NCI-H460 (cell line): ENCODE measurements at places on chromosomes 2 and 18.

GRCh38 chr2:225328192-225328591, 71.3 kb upstream of the NYAP2 start:
- DNase-seq, result no peak

DNA sequence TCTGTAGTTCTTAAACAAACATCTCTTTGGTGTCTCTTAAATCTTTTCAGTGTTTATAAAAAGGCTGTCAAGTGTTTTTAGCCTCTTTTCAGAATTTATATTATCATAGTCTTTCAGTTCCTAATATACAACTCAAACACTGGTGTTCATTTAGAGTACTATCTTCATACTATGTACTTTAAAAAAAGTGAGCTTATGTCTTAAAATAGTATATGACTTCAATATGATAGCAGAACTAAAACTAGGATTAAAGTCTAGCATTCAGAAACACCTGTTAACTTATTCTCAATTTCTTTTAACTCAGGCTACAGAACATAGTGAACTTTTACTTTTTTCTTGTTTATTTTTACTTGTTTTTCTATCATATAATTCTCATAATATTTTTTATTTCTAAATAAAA, 14.7 kb upstream of the IKZF2 start:
- no peak for DNase-seq

- no peak for DNase-seq
Measured at GRCh38 chr2:121479882-121480522, 50.7 kb upstream of the RNU4ATAC start.

DNA sequence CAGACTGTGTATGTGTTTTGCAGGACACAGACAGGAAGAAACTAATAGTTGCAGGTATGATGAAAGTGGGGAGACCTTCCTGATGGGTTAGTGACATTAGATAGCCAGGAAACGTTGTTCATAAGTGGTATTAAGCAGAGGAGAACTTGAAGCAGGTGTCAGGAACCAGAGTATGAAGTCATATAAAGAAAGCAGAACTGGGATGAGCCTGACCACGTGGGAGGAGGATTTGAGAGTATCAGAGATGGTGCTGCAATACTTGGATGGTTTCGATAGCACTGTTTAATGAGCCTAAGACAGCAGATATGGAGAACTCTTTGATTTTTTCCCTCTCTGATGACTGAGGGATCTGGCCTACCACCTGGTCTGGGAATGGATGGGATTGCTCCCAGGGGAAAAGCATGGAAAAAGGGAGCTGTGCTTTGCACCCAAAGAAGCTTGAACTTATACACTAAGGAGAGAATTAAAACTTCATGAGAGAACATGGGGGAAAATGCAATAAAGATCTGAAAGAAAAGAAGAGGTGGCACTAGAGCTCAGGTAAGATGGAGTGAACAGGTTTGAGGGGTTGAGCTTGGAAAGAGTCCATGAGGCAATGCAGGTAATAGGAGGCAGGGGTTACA, 226.0 kb upstream of the LRRTM1 start:
- DNase-seq, result no peak

GRCh38 chr2:72638600-72639211, 187.1 kb downstream of the EXOC6B start:
- no peak for DNase-seq

DNA sequence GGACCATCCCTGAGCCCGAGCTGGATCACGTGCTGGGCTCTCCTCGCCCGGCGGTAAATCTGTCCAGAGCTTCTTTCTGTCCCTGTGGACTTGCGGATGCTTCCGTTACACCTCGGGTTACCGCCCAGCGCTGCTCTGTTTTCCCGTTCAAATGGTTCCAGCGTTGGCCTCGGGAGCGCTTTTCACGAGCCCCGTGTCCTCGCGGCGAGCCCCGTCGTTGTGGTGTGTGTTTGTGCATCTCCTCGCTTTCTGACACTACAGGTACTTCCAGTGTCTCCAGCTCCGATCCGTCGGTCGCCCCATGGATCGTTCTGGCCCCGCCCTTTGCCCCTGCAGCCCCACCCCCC, 77.4 kb downstream of the RTP5 start:
- no peak for DNase-seq

GRCh38 chr2:137238065-137238464, 472.7 kb downstream of the THSD7B start:
- no peak for DNase-seq

DNA sequence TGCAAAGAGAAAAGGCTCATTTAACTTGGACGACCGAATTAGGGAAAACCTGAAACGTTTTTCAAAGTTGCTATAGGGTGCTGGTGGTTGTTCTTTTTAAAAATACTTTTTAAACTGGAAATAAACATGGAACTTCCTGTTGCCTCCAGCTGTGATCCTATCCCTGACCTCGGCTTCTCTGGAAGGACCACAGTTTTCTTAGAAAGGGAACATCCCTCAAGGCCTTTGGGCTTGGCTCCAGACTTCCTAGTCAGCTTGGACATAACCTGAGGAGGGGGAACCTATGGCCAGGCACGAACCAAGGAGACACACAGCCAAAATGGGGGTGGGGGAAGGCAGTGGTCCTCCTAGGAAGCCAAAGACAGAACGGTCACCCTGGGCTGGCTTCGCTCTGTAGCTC, 57.7 kb downstream of the CENPO start:
- no peak for DNase-seq

GRCh38 chr18:3453540-3454364, 3.8 kb downstream of the TGIF1 start:
- DNase-seq, result no peak

DNA sequence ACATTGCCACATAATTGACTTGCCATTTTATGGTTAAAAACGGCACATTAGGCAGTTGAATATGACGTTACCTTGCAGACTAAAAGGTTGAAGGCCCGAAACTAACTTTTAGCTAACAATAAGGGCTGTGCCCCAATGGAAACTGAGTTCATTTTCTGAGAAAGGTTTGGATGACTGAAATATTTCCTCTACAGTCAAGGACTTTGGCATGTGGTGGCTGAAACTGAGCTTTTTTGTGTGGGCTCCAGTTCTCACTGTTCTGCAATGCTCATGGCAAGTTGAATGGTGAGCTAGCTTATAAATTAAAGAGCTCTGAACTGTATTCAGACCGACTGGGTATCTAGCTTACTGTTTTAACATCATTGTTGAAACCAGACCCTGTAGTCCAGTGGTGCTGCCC, 23.8 kb upstream of the TXNDC2 start:
- DNase-seq, result no peak

GRCh38 chr2:121907928-121908327, 152.5 kb downstream of the TSN start:
- DNase-seq, result no peak

- no peak for DNase-seq
Measured at GRCh38 chr2:185796758-185797157, 58.2 kb downstream of the FSIP2 start.

GRCh38 chr2:98946855-98947254, 10.8 kb upstream of the CRACDL start:
- no peak for DNase-seq

DNA sequence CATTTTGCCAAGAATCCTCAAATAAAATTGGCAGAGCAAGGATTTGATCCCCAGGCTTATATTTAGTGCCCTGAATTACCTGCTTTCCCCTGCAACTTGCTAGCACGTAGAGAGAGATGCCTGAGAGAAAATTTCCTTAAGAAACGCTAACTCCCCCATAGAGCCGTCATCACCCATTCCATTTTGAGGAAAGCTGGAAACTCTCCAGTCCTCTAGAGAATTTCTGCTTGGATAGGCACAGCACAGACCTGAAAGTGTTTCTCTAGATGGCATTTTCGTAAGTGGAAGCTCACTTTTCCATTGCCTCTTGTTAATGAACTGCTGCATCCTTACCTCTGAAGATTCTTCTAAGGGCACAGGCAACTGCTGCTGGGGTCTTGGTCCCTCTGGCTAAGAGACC, 277.8 kb upstream of the SIX2 start:
- no peak for DNase-seq

DNA sequence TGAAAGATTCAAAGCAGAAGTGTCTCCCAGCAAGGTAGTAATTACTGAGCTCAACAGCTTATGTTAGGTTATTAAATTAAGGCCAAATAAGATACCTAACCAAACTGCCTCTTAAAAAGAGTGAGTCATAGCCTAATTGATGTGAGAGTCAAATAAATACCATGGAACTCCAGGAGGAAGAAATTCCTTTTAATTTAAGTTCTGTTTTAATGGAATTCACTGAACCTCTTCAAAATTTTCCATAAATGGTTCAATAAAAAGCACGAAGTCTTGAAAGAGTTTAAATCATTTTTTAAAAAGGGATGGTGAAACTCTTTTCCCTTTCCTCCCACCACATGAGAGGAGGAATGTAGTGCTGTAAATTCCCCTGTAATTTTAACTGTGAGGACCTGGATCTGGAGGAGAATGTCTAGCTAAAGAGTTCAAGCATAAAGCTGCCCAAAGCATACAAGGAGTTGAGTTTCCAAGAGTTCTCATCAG, 180.8 kb upstream of the MMADHC start:
- DNase-seq, result no peak

DNA sequence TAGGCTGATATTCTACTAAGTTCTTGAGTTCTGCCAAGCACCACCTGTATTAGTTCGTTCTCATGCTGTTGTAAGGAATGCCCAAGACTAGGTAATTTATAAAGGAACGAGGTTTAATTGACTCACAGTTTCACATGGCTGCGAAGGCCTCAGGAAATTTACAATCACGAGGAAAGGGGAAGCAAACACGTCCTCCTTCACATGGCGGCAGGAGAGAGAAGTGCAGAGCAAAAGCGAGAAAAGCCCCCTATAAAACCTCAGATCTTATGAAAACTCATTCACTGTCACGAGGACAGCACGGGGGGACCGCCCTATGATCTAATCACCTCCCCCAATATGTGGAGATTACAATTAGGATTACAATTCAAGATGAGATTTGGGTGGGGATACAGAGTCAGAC, 47.7 kb upstream of the YWHAQ start:
- DNase-seq, result no peak

GRCh38 chr2:237553948-237554347, 12.4 kb upstream of the PRLH start:
- DNase-seq, result no peak

GRCh38 chr2:215693193-215693998, 257.5 kb upstream of the FN1 start:
- DNase-seq, result no peak

DNA sequence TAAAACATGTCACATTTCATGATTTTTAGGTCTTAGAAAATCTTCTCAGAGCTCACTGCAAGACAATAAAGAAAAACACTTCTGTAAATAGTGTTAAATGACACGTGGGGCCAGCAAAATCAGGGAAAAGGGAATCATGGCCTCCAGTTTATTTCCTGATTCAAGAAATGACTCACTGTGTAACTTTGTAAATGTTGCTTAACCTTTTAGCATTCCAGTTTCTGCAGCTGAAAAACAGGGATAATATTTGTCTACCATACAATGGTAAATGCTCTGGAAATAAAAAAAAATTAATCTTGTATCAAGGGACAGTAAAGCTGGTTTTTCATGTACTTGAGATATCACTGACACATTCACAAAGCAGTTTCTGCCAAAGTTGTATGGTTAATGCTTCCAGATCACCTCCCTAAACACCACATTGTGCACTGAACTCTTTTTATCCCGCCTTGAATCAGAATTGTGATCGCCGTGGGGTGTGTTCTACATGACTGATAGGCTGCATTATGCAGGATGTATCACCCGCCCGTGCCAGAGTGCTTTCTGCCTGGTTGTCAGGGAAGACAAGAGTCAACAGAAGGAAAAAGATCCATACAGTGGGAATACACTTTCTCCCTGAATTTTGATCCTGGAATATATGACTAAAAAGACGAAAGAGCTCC, 238.8 kb downstream of the IKZF2 start:
- peak; percentile 43 for DNase-seq

DNA sequence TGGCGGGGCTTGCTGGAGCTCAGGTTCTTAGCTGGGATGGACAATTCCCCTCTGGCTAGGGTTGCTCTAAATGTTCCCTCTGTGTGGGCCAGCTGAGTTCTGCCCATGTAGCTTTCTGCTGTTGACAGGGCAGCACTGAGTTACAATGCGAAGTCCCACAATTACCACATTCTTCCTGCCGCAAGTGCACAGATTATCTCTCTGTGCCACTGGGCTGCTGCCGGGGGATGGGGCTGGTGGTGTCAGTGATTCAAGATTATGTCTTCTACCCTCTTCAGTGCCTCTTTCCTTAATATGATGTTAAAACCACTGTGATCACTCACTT, 708.1 kb downstream of the SLC4A3 start:
- no peak for DNase-seq

DNA sequence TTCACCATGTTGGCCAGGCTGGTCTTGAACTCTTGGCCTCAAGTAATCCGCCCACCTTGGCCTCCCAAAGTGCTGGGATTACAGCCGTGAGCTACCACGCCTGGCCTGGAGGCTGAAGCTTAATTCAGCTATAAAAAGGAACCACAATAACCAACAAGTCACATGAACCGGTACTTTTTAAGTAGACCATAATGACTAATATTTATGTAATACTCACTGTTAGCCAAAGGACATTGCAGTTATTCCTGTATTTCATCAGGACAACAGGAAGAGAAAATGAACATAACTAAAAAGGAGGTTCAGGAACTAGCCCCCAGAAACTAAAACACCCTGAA, 49.0 kb upstream of the TMEM87B start:
- DNase-seq, result no peak

- DNase-seq, result no peak
Measured at GRCh38 chr2:79782576-79783452, 270.0 kb downstream of the CTNNA2 start.

GRCh38 chr18:71529703-71530303, 1014.3 kb downstream of the CBLN2 start:
- no peak for DNase-seq

GRCh38 chr2:82075875-82076274, 1771.3 kb upstream of the LRRTM1 start:
- DNase-seq, result no peak

DNA sequence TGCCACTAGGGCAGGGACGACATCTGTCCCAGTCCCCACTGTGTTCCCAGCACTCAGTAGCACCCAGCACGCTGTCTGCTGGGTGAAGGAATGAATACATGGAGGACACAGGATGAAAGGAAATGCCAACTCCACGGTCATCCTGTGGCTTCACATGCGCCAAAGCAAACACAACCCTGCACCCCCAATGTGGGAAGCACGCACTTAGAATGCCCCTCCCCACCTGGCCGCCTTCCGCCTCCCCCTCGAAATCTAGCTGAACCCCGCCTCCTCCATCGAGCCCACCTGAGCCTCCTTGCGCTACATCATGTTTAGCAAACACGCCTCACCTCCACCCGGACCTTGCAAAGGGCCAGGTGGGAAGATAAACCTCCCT, 33.9 kb downstream of the ADCY3 start:
- DNase-seq, result no peak

DNA sequence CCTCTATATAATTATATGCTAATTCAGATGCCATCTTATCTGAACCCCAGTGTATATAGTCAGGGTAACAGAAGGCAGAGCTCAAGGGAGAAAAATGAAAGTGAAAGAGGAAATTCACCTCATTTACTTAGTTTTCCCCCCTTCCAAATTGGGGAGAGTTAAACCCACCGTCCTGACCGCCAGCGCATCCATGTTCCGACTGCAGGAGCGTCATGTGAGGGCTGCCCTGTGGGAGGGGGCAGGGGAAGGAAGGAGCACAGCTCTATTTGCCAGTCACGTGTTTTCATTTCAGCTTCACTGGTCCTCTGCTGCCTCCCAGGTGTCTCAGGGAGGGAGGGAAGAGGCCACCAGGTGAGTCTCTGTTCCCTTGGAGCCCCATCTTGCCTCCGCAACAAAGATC, 13.2 kb downstream of the CNNM4 start:
- DNase-seq, result no peak
